ENCODE measurements at places on chromosomes 2 and 18.

DNA sequence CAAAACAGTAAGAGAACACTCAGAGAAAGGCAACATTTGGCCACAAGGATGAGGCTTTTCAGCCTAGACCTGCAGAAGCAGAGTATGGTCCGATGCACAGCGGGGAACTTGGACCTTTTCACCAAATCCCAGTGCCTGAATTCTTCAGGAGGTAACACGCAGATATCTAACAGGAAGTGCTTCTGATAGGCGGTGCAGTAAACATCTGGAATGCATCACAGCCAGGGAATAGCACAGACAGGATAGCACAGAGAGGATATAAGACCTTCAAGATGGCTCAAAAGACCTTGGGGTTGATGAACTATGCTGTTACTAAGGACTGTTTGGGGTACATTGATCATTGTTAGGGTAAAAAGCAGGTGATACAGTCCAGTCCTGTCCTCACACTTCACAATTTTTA is 1.7 kb downstream of the TMEM127 start:
- DNase-seq: no peak

DNA sequence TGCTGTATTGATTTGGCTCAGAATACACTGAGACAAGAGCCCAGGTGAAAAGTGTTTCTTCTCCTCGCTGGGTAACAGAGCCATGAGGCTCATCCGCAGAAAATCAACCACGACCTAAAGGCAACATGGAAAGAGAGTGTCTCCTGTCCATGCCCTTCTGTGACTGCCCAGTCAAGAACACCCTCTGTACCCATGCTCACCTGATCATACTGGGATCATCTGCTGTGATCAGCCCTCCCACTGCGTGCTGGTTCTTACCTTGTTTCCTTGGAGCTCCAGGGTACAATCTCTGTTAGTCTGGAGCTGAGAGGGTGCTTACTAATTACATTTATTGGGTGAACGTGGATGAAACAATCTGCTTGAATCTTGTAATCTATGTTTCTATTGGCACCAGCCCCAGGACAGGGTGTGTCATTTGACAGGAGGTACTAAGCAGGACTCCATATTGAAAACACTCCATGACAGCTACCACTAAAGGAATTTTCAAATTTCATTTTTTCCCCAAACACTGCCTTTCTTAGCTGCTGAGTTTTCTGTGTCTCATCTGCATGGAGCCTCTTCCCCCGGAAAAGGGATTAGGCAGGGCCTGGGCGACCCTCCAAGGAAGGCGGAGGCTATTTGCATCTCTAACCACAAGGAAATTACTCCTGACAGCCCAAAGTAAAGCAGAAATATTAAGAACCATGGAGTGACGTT is 39.7 kb upstream of the GRP start:
- no peak for DNase-seq

GRCh38 chr2:210299866-210300373 is 15.1 kb downstream of the MYL1 start:
- DNase-seq: no peak

GRCh38 chr2:27408601-27409320 is 630 bp downstream of the PPM1G start:
- peak; percentile 42 for DNase-seq

- DNase-seq: no peak
Observed at GRCh38 chr2:177175917-177176668, 36.5 kb upstream of the HNRNPA3 start.

DNA sequence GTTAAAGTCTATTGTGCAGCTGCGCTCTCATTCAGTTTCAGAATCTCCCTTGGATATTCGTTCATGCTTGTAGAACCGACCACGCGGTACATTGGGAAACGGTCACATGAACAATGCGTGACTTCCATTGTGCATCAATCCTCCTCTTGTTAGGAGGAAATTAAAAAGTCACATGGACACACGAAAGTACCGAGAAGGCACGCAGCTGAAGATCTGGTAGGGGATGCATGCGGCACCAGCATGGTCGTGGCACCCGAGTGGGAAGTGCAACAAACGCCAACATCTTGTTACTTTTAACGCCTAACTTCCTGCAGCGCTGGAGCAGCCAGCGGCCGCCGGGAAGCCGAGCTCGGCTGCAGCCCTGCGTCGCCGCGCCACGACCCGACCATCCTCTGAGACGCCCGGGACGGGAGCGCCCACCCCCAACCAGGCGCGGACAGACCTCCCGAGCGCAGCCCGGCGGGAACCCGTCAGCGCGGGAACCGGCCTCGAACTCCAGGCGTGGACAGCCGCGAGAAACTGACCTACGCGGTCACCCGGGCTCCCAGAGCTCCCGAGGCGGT is 412 bp downstream of the OSBPL1A start:
- DNase-seq: peak; percentile 88

GRCh38 chr2:160703648-160704585 is 210.3 kb upstream of the RBMS1 start:
- no peak for DNase-seq

GRCh38 chr2:38600921-38601455 is 1.7 kb downstream of the HNRNPLL start:
- peak; percentile 15 for DNase-seq

DNA sequence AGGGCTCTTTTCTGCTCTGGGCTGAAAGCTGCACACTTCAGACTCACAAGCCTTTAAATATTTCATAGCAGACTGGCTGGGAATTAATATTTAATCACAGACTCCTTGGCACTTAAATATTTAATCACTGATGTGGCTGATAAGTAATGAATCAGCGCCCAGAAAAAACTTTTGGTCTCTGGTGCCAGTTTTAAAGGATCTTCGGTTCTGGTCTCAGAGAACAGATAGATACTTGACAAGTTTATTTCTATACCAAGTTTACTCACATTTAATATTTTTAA is 201.2 kb downstream of the MYCN start:
- DNase-seq: no peak

GRCh38 chr2:201358684-201359083 is 1.5 kb upstream of the FLACC1 start:
- peak; percentile 25 for DNase-seq

- no peak for DNase-seq
Observed at GRCh38 chr2:176463546-176463945, 194.3 kb downstream of the MTX2 start.

DNA sequence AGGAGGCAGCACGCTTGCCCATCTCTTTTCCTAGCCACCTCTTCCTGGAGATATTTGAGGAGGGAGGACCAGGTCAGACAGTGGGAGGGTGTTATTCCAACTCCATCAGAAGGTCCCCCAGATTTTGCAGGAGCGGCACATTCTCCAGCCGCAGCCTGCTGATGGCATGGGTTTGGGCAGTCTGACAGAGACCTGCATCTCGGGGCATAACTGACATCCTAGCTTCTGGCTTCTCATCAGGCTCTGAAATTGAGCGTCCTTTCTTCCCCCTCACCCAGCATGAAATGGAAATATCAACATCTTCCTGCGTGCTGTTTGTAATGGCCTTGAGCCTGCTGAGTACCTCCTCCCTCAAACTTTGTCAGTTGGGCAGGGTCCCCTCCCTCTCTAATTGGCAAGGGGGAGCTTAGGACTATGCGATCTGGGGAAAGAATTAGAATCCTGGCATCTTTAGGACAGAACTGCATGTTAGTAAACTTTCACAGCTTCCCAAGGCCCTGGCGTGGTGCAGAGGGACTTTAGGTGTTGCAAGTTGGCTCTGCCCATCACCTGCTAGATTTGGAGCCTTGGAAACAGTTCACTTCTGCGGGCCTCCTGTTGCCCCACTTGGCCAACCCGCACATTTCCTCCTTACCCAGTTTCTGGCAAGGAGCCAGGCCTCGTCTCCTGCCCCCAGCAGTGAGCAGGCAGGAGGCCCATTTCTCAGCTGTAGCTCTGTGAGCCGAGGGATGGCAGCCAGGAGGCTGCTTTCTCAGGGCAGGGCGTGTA is 2.2 kb downstream of the ITM2C start:
- DNase-seq: peak; percentile 33

DNA sequence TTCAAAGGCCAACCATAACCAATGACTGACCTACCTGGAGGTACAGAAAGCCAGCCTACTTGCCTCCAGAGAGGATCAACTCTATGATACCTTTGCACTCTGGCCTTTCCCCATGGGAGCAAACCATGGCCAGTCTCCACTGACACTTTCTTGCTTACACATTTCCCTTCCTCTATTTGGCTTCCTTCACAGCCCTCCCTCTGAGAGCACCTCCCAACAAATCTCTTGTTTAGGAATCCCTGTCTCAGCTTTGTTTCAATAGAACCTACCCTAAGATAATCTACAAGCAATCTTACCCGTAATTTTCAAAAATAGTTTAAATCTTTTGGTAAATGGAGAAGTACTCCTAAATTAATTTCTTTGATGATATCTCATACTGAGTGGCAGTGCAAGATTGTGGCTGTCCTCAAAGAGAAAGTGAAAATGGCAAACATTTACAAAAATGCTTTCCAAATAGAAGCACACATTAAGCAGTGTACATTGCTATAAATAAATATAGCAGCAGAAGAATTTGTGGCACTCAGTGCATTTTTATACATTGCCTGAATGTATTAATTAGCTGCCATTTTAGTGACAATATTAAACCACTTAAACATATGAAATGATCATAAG is 140.6 kb downstream of the CCDC148 start:
- DNase-seq: no peak

GRCh38 chr2:96525211-96525507 is 11.4 kb upstream of the ARID5A start:
- no peak for DNase-seq

- DNase-seq: no peak
Observed at GRCh38 chr2:176848844-176849243, 363.8 kb upstream of the HNRNPA3 start.

GRCh38 chr2:69608109-69608508 is 35.4 kb downstream of the AAK1 start:
- no peak for DNase-seq

GRCh38 chr2:97722227-97722626 is 8.9 kb downstream of the ZAP70 start:
- DNase-seq: no peak

DNA sequence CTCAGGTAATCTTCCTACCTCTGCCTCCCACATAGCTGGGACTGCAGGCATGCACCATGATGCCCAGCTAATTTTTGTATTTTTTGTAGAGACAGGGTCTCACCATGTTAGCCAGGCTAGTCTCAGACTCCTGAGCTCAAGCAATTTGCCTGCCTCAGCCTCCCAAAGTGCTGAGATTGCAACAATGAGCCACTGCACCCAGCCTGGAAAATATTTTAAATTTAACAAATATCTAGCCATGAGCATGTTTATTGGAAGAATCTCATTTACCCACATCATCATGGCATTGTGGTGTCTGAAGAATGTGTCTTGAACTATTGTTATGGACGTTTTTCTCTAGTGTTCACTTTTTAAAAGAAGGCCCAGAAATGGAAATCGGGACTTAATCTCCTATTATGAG is 231.8 kb downstream of the MBD5 start:
- DNase-seq: no peak

GRCh38 chr2:225117051-225117716 is 74.9 kb upstream of the DOCK10 start:
- no peak for DNase-seq

- DNase-seq: no peak
Observed at GRCh38 chr2:42029639-42030199, 18.1 kb upstream of the PKDCC start.

- DNase-seq: peak; percentile 32
Observed at GRCh38 chr18:11983592-11983991, 2.3 kb downstream of the IMPA2 start.

DNA sequence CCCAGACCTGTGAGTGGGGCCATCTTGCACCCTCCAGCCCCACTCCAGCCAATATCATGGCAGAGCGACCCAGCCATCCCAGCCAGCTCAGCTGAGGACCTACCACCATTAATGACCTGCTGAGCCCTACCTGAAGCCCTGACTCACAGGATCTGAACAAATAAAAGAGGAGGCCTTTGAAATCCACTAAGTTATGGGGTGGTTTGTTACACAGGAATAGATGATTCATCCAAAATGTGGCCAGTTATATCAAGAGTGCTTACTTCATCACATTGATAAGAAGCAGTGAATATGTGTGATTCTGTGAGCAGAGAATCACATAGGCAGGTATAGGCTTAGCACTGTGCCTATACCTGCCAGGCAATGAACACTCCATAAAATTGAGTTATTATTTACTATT is 34.7 kb upstream of the FAM124B start:
- peak; percentile 59 for DNase-seq

DNA sequence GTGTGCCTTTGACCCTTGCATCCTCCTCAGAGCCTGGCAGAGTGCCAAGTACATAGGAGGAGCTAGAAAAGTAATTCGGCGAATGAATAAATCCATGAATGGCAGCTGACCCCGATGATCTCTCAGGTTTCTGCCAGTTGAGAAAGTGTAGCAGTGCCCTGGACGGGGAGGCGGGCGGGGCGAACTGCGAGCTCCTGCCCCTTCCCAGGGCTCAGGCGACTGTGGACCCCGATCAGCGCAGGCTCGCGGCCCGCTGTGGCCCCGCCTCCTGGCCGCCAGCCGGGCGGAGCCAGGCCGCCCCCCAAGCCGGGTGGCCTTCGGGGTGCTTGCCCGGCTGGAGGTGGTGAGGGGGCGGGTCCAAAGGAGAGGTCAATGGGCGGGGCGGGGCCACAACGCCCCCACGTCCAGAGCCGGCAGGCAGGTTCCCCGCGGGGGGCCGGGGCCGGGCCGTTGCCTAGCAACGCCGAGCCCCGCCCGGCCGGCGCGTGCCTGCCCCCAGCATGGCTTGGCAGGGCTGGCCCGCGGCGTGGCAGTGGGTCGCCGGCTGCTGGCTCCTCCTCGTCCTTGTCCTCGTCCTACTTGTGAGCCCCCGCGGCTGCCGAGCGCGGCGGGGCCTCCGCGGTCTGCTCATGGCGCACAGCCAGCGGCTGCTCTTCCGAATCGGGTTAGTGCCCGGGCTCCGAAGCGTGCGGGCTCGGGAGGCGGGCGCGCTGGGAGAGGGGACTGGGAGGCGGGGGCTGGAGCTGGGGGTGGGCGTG is 30.6 kb upstream of the TMBIM1 start:
- peak; percentile 97 for DNase-seq

GRCh38 chr2:15893689-15894480 is 46.5 kb upstream of the MYCN start:
- DNase-seq: no peak

GRCh38 chr2:205086662-205087061 is 541.4 kb downstream of the PARD3B start:
- no peak for DNase-seq

DNA sequence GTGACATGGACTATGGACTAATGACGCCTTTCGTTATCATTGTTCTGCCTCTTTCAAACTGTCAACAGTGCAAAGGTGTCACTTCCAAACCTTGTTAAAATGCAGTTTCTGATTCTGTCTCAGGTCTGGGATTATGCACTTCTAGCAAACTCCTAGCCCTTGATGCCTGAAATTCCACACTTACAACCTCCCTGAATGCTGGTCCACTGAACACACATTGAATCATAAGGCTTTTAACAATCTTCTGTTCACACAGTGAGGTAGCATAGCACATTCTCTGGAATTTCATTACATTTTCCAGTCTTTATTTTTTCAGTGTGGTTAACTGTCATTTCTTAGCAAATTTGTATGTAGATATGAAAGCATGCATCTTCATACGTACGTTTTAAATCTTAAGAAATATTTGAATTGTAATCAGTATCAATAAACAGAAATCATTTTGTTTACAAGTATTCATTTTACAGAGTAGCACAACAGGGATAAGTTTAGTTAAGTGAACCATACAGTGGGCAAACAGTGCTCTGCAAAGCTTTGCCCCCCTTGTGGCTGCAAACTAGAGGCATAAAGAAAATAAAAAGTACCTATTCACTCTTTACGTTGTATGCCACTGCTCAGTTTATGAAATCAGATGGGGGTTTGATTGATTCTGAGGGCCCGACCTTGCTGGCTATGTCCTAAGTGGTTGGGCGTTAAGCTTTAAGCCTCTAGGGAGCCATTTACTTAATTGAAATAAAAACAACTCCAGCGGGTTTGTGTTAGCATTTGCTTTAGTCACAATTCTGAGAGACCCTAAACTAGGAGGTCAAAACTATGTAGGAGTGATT is 250.8 kb downstream of the LRRTM1 start:
- DNase-seq: no peak

- DNase-seq: no peak
Observed at GRCh38 chr2:67772216-67773170, 290.3 kb downstream of the C1D start.
